ENCODE measurements at places on chromosomes 7 and 10.

DNA sequence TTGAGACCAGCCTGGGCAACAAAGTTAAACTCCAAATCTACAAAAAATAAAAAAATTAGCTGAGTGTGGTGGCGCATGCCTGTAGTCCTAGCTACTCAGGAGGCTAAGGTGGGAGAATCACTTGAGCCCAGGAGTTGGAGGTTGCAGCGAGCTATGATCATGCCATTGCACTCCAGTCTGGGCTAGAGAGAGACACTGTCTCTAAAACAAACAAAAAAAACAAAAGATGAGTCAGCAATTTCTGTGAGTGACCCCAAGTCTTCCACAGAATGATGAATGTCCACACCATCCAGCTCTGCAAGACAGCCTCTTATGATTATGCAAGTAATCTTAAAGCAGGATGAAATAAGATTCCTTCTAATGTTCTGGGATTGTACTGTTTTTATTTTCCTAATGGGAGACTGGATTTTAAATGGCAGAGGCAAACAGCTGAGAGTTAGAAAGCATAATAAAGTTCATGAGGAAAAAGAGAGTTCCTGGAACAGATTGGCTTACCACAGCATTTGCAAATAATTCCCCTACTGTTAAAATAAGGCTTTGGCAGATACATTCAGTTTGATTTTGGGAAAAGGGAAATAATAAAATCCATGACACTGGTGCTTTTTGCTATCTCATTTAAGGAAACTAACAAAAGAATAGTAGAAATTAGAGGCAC, 18.9 kb upstream of the PRKAR2B start:
- DNase-seq = no peak

GRCh38 chr10:49176310-49177268, 11.6 kb downstream of the TMEM273 start:
- no peak for DNase-seq

- no peak for DNase-seq
Measured at GRCh38 chr10:57786850-57787750, 480.6 kb downstream of the IPMK start.

DNA sequence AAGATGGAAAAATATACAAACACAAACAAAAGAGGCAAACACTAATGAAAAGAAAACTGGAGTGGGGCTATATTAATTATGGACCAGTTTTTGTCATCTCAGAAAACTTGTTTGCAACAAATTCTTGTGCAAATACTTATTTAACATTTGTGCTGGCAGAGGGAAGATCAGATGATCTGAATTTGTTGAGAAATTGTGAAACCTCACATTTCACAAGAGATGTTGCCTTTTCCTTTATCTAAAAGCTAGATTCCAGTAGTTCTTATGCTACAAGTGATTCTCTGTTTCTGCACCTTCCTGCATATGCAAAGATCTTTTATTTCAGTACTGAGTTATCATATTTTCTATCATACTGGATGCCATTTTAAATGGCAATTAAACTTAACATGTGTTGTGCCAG, 320.7 kb downstream of the SUGCT start:
- no peak for DNase-seq

DNA sequence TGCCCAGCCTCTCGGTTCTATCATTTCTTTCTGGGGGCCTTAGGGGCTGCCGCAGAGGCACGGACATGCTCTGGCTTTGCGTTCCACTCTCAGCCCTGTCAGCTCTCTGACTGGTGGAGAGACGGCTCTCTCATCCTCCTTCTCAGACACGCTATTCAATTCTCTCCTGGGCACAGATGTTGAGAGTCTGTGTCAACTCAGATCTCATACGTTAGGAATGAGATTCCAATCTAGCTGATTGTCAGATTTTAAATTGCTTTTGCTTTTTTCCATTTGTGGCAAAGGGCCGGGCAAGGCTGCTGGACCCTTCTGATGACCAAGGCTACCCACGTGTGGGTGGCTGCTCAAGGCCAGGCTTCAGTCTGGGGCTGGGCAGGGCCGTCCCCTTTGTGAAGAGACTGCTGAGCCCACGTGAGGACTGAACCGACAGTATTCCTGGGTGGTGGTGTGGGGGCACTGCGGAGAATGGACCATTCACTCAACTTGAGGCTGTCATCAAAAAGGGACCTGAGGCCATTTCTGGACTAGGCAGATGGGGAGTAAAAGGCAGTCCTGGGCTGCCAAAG, 71.5 kb downstream of the CLEC2L start:
- DNase-seq = no peak

GRCh38 chr7:28298870-28299518, 113.3 kb upstream of the CREB5 start:
- DNase-seq = peak; percentile 34

DNA sequence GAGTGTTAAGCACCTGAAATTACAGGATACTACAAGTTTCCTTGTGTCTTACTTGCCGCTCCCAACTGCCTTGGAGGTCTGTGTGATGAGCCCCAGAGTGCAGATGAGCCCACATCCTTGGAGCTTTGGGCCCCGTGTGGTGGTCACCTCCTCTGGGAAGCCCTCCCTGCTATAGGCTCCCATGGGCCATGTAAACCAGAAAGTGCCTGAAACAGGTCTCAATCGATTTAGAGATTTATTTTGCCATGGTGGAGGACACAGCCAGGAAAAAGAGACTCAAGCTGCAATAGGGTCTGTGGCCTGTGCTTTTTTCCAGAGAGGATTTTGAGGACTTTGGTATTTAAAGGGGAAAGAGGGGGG, 89.4 kb upstream of the KCTD7 start:
- DNase-seq = no peak

DNA sequence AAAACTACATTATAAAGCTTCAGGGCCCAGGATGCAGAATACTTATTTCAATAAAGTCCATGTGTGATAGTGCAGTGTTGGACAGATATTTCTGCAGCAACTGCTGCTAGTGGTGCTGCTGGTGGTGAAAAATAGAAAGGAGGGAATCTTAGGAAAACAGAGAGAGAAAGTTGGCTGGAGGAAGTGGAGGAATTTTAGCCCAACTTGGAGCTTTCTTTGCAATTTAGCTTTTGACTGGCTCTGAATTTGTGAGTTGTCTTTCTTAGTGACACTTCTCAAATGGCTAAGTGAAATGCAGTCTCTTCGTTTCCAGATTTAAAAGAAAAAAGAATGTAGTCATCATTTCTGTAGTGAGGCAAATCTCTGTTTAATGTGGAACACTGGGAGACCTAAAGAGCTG, 45.4 kb downstream of the GPR158 start:
- no peak for DNase-seq

DNA sequence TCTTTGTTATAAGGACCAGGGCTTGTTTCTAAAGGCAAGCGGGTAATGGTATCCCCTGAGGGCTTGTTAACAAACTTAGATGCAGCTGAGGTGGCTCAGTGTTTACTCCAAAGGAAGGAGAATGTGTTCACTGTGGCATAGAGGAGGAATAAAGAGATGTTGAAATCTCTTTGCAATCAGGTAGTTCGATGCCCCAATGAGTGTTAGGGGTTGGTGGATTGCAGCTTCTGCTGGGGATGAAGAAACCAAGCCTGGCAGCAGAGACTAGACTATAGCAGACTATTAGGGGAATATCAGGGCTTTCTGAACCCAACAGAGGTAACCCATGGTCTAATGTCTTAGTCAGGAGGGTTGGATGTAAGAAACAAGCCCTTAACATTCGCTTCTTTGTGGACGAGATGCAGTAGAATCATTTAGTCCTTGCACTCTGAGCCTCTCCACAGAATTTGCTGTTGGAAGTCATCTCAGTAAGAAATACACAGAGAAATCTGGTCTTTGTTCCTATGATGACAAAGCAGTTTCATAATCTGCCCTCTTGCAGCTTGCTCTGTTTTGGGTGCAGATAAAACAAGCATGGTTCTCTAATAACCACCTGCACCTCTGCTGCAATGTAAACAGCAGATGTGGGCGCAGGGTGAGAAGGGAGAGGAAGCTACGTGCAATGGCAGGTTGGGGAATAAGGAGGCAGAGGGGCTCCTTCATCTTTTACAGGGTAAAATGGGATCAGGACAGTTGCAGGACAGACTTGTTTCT, 108.6 kb downstream of the NRF1 start:
- no peak for DNase-seq

- no peak for DNase-seq
Measured at GRCh38 chr7:104960741-104961448, 53.1 kb upstream of the KMT2E start.

- DNase-seq = no peak
Measured at GRCh38 chr7:90461219-90461618, 8.2 kb upstream of the PTTG1IP2 start.

DNA sequence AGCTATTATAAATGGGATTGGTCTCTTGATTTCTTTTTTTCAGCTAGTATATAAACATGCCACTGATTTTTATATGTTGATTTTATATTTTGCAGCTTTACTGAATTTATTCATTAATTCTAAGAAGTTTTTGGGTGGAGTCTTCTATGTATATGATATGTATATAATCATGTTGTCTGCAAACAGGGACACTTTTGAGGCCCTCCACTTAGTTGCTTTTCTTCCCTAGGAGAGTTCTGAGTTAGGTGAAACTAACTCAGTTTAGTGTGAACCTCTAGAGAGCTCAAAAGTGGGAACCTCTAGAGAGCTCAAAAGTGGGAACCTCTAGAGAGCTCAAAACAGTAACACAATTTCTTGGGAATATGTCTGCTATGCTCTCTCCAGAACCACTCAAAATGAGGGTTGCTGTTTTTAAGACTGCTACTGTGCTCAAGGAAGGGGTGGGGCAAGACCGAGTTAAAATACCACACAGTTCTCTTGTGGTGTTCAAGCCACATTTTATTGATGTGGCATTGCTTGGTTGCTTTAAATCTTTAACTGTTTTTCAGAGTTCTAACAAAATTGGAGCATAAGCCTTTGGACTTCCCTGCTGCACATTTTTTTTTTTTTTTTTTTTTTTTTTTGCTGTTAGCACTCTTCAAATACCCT, 13.2 kb downstream of the CCDC7 start:
- no peak for DNase-seq

GRCh38 chr10:76398043-76398710, 966.8 kb downstream of the LRMDA start:
- DNase-seq = no peak

GRCh38 chr10:44947371-44948152, 12.0 kb upstream of the RASSF4 start:
- DNase-seq = no peak

DNA sequence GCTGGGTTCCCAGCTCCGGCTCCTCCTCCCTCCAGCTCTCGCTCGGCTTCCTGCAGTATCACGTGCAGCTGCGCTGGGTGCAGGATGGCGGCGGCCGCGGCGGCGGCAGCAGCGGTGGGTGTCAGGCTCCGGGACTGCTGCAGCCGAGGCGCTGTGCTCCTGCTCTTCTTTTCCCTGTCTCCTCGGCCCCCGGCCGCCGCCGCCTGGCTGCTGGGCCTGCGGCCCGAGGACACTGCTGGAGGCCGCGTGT, at the start of gene CNNM1:
CNNM1 (plus strand) TSS at position 53 of the 250 bp plus-strand sequence; CDS start at position 85, 32 bp downstream.
- no peak for DNase-seq

GRCh38 chr7:137862358-137862757, 15.6 kb upstream of the DGKI start:
- DNase-seq = no peak

GRCh38 chr10:101331956-101332355, 22.0 kb upstream of the BTRC start:
- no peak for DNase-seq

GRCh38 chr7:73308074-73308664, 457 bp downstream of the NSUN5 start:
- DNase-seq = no peak

DNA sequence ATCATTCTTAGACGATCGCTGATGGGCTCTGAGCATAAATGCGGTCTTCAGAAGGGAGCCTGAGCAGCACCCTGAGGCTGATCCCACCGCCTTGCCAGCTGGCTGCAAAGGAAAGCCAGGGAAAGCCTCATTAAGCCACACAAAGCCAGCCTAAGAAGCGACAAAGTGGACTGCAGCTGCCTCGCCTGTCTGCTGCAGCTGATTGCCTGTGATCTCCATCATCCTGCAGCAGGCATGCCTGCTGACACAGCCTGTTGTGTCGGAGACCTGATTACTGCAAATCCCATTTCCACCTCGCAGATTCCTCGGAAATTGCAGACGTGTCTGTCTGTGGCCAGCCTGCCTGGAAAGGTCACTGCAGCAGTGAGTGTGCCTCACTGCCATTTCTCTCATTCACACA, 1087.0 kb upstream of the AUTS2 start:
- no peak for DNase-seq

DNA sequence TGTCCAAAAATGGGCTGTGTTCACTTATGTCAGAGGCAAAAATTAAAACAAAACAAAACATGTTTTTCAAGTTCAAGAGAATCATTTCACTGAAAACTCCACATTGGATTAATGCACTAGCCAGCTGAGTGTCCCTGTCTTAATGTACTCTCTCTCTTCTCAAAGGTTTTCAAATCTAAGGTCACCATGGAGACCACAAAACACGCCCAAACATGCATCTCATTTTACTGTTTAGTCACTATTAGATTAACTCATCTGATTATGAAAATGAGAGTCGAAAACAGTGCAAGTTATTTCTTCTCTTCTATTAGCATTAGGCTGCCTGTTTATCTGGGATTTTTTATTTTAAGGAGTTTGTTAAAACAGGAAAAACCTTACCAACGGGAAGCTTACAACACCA, 70.8 kb upstream of the ASAH2 start:
- no peak for DNase-seq

- DNase-seq = peak; percentile 87
Measured at GRCh38 chr7:77331938-77332695, 84.0 kb downstream of the GSAP start.

DNA sequence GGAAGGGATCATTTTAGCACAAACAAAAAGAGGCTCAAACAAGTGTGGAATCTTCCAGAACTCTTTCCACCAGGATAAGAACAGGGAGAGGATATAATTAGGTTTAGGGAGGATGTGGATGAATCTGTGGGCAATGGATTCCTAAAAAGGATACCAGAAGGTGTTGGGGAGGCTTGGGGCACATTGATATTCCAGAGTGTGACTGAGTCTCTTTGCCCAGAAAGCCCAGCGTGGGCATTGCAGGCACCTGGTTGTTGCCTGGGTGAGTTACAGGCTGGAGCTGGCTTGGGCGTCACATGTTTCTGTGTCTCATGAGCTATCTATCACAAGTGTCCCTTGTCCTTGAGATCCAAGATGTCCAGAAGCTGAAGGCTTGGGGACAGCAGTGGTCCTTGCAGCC, 3.3 kb downstream of the COL26A1 start:
- DNase-seq = no peak

GRCh38 chr10:95467162-95467599, 94.0 kb downstream of the SORBS1 start:
- DNase-seq = no peak

- DNase-seq = no peak
Measured at GRCh38 chr7:17105701-17106100, 192.8 kb upstream of the AHR start.

DNA sequence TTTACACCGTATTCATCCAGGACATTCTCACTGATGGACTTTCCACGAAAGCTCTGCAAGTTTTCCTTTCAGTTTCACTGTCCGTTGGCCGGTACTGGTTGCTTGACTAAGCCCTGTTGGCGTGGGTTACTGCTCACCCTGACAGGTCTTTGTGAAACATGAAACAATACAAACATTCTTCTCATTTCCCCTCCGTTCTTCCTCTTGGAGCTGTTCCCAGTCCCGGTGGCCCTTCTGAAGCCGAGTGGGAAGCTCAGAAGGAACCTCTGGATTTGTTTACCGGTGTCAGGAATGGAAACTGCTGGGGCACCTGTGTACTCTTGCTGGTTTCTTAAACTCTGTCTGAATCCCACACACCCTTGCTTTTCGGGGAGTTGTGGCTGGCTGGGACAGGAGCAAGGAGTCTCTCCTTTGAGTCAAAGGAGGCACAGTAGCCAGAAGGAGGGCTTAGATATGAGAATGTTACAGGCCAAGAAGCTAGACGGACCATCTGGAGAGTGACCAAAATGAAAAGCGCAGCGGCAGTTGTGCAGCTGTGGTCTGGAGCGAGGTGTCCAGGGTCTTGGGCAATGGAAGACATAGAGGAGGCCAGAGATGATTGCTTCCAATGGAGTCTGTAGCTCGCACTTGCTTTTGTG, 45.7 kb downstream of the LYZL2 start:
- peak; percentile 80 for DNase-seq
